Large intestine (tissue), 12 donors: ENCODE measurements at places on chromosomes 7 and 10. TPM values are rescaled to one million over a fixed set of nuclear protein-coding genes. Genes with fewer than 3 reads are reported as not detected.

- no peak for DNase-seq
These were observed 21.5 kb downstream of the CHST3 start for GRCh38 chr10:71985542-71986250.

GRCh38 chr7:69903410-69903809, 305.1 kb downstream of the AUTS2 start:
- DNase-seq: no peak

DNA sequence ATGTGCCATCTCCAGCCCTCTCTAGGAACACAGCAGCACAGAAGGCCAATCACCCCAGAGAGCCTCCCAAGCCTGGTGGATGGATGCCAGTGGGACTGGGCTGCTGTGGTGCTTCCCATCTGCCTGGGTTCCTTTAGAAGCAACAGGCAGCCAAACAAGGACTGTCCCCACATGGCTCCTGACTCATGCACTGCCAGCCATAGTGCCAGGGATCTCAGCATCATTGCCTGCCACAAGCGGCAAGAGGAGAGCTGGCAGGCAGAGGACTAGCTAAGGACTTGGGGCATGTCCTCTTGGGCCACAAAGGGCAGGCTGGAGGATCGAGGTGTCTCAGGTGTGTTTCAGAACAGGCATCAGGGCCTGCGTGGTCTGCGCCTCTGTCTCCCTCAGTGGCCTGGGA, 23.4 kb upstream of the FIGNL1 start:
- DNase-seq: no peak

DNA sequence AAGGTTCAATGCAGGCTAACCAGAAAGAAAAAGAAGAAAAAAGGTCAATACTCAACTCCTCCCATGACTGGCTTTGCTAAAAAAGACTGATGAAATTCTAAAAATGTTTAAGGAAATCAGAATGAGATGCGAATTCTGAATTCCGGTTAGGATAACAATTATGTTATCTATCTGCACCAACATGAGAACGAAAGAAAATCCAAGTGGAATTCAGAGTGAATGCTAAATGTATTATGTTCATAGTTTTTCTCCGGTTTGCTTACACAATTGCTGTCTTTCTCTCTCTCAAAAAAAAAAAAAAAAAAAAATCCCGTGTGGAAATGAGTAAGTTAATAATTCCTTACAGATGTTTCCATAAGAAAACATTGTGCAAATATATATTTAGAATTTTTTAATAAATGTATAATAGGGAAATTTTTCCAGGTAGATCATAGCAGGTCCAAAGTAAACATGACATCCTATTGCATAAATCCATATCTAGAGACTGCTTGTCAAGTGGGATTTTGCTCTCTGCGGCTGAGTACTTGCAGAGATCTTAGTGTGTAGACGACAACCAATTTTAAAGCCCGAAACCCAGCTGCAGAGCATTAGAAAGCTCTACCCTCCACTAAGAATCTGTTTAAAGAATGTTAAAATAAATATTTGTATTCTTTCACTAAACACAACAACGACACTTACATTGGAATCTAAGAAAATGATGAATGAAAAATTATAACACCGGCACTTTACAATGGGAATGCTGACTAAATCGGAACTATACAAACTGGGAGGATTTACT, 104.0 kb downstream of the JAZF1 start:
- DNase-seq: no peak

GRCh38 chr10:17145239-17145638, 15.6 kb upstream of the CUBN start:
- DNase-seq: peak; percentile 86

DNA sequence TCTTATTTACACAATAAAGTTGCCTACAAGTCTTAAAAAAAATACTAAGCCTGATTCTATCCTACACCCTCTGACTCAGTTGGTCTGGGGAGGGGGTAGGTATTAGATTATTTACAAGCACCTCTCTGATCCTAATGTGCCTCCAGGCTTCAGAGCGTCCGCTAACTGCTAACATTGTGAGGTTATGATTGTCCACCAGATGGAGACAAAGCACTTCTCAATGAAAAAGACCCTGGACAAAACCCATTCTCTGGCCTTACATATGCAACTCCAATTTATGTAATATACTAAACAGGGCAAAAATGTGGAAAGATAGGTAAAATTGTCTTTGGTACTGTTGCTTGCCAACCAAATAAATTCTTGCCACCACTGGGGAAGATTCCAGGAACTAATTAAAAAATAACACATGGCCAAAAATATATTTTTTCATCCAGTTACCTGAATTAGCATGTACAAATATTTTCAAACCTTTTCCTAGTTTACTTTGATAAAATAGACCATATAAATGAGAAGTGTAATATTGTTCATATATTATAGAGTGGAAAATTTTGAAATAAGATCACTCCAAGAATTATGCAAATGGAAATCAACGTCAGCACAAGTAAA, 92.4 kb downstream of the KIF20B start:
- peak; percentile 52 for DNase-seq

GRCh38 chr7:105691082-105691679, 109.9 kb upstream of the EFCAB10 start:
- DNase-seq: no peak

- no peak for DNase-seq
These were observed 194.7 kb downstream of the ARHGAP21 start for GRCh38 chr10:24528946-24529345.

- DNase-seq: no peak
These were observed 49.8 kb upstream of the FGFR2 start for GRCh38 chr10:121648059-121648458.

Gene CDK14
- 9.7 TPM for polyA plus RNA-seq

Gene PSD
- 62.0 TPM for polyA plus RNA-seq

Gene CHST12
- 10.9 TPM for polyA plus RNA-seq

Gene AKR1C4
- 0.39 TPM for polyA plus RNA-seq

Gene IFIT1B
- 0.34 TPM for polyA plus RNA-seq

Gene RAB19
- polyA plus RNA-seq: 1.2 TPM
